ENCODE measurements at places on chromosomes 11 and 22.

- DNase-seq: peak; percentile 97
Observed at GRCh38 chr11:64334764-64335735, 5.0 kb upstream of the CCDC88B start.

GRCh38 chr22:27961182-27961581 lies 42.1 kb upstream of the PITPNB start:
- no peak for DNase-seq

GRCh38 chr11:29562183-29562582 lies 454.6 kb downstream of the KCNA4 start:
- no peak for DNase-seq

DNA sequence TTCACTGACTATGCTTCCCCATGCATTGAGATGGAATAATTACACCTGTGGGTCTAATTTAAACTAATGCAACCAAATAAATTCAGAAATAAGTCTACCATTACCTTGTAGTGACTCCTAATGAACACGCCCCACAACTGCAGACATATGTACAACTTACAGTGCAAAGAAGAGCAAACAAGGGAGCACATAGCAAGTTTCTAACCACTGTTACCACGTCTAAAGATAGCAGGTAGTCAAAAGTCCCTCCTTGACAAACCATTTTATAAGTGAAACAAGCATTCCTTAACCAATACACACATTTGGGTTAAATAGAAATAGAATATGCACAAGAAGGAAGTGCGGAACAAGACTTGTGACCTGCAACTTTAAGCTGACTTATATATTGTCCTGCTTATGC lies 20.6 kb downstream of the PHF21A start:
- DNase-seq: no peak

DNA sequence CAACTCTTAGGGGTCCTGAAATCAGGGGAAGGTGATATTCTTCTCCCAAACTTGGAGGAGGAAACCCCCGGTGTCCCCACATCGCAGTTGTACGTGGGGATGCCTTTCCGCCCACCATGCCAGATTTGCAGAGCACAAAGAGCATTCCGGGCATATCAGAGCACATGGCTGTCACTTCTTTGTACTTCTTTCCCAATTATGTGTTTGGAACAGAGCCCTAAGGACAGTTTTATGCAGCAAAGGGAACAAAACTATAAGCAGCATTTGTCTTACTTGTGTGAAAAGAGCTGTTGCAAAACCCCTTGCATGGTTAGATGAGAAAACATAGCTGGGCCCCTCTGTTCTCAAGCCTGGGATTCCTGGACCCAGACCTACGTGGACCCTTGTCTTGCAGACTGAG lies 41.2 kb downstream of the NTM start:
- DNase-seq: no peak

- DNase-seq: no peak
Observed at GRCh38 chr22:19325296-19325948, 33.9 kb upstream of the CLTCL1 start.

DNA sequence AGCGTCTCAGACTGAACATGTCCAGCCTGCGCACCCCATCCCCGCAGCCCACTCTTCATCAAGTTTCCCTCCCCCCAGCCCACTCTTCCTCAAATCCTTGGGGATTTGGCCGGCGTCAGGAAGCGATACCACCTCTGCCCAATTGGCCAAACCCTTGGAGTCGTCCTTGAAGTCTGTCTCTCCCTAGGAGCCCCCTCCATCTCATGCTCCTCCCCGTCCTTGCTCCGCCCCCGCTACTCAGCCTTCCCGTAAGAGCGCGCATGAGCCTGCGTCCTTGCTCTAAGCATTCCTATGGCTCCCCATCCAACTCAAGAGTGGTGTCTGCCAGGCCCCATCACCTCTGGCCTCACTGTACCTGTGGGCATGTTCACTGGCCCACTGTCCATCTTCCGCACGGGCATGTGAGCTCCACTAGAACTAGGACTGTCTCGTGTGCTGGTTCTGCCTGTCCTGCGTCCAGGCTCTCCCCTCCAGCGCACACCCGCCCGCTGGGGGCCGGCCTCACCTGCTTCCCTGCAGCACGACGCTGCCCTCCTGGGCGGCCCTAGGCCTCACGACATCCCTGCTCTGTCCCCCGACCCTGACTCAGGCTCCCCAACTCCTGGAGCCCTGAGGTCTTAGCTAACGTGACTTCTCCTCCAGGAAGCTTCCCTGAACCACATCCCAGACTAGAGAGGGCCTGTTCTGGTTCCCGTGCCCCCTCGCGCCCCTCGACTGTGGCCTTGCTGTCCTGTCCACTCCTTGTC lies 30.5 kb upstream of the TTLL12 start:
- no peak for DNase-seq

DNA sequence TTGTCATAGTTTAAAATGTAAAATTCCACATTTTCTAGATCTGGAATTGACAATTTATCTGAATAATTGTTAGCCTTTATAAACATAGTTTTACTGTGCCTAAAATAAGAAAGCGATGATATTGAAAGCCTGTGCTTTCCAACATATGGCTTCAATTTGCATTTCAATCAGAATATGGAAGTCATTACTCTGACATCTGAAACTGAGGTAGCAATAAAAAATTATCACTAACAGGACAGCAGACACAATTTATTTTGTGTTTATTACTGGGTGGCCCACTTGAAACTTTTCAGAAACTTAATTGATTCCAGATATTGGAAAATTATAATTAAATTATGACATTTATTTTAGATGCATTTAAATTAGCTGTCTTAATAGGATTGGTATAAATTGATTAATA lies 78.5 kb downstream of the TMEM135 start:
- no peak for DNase-seq

All from Caco-2 (cell line).